Activated CD8-positive, alpha-beta memory T cell treated with anti-CD3 and anti-CD28 coated beads for 48 hours (primary cell): ENCODE measurements at places on chromosomes 7 and 10.

GRCh38 chr10:79933961-79934360 lies 14.9 kb downstream of the SFTPD start:
- DNase-seq: no peak

GRCh38 chr10:104299031-104299904 lies 30.3 kb downstream of the GSTO2 start:
- no peak for DNase-seq

DNA sequence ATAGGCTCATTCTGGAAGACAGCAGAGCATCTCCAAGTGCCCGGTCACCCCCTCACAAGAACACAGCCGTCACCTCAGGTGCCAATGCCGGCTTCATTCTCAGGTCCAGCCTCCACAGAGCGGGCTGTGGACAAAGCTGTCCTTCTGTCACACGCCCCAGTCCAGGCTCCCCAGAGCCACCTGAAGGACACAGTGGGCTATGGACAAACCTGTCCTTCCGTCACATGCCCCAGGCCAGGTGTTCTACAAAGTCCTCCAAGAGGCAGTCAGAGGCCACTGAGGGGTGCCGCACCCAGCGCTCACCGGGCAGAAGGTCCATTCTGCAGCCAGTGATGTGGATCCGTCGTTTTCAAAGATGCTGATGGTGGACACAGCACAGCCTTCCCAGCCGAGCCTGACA lies 173.2 kb upstream of the PPP2R2D start:
- DNase-seq: no peak

- no peak for DNase-seq
These were observed 802.7 kb upstream of the IGFBP3 start for GRCh38 chr7:46723742-46724141.

DNA sequence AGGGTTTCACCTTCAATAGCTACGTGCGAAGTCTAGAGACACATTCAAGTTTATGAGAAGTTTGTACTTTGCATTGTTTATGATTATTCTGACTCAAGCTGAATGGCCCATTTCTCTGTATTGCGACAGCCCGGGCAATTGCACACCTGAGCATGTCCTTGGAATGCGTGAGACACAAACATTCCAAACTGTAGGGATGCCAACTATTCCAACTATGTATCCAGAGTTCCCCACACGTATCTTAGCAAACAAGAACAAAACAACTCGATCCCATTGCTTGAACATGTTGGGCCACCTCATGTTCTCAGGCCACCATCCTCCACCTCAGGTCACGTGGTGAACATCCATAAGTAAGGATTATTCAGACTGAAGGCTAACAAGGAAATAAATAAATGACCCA lies 51.4 kb upstream of the EGFR start:
- no peak for DNase-seq

DNA sequence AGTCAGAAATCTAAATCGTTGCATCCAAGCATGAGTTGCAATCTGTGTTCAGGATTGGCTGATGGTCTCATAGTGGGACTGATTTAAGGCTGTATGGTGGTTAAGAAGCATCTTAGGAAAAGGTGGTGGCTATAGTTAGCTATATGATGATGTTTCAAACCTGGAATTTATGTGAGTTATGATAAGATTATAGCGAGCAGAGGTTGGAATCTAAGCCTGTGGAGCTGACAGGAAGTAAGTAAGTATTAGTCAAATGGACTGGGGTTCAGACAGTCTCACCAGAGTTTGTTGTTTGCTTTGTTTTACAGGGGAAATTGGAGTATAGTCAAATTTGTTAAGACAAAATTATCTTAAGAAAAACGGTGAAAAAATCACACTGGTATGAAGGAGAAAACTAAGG lies 56.7 kb downstream of the ANKRD7 start:
- no peak for DNase-seq

GRCh38 chr7:10793995-10794775 lies 179.5 kb upstream of the PHF14 start:
- no peak for DNase-seq

DNA sequence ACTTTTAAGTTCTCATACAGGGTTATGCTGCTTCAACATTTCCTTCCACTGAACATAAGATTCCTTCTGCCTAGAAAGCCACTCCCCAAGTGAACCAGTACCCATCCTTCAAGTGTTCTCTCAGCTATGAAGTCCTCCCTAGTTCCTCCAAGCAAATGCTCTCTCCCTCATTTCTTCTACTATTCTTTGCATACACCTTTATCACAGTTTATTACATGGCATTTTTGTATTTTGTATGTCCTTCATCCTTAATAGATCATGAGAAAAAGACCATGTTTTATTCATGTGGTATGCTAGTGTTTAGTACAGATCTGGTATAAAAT lies 1.9 kb downstream of the SYPL1 start:
- no peak for DNase-seq
